ENCODE measurements at places on chromosomes 3 and 15.
A peak's percentile ranks its signal among the peaks of the same experiment; 100 is the strongest.

DNA sequence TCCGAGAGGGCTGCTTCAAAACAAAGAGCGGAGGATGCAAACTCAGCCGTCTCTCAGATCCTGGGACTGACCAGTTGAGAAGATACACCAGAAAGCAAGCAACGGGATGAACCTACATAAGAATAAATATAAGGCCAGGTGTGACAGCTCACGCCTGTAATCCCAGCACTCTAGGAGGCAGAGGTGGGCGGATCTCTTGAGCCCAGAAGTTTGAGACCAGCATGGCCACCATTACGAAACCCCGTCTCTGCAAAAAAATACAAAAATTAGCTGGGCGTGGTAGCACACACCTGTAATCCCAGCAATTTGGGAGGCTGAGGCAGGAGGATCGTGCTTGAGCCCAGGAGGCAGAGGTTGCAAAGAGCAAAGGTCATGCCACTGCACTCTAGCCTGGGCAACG is 31.7 kb downstream of the RBPMS2 start:
- no peak for DNase-seq

DNA sequence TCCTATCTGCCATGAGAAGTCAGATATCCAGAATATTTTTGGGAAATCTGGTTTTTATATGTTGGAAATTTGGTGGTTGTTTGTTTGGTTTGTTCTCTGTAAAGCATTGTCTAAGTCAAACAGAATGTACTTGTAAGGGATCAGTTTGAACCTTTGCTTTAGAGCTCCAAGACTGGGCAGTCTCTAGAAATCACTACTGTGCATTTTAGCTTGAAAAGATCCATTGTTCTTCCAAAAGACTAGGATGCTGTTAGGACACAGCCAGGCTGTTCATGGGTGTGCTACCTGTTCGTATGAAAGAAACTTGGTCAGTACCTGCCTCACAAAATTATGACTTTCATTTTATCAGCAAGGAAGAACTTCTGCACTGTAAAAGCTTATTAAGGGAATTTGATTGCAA is 182.6 kb downstream of the WDR72 start:
- DNase-seq, result no peak

DNA sequence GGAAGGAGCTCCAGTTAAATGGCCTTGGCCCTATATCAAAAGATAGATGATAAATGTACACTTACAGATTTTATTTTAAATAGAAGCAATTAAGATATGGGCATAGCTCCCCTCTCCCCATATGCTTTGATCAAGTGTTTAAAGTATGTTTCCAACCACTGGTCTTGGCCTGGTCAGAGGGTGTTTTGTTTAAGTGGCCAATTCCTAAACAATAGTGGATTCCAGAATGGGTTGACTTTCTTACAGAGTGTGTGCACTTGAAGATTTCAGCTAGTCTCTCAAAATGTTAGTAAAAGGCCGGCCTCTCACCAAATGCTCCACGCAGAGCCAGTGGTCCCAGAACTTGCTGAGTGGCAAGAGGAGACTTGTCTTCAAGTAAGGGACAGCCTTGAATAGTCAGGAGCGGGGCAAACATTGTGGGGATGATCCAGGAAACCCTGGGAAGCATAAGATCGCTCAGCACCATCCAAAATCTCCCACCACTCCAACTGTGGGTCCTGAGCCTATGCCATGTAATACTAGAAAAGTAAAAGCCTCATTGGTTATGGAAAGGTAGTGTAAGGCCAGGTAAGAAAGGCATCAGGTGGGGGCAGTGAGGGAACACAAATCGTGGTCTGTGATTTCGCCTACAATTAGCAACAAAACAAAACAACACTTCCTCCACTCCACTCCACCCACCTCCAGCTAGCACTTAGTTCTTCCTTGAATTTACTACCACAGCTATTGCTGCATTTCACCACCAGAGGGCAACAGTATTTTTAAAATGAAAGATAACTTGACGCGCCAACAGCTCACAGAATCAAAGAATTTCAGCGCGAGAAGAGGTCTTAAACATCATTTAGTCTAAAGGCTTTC is 4.8 kb downstream of the RARRES1 start:
- peak; percentile 52 for DNase-seq

GRCh38 chr3:49492969-49493368 is 22.9 kb downstream of the DAG1 start:
- DNase-seq, result no peak

DNA sequence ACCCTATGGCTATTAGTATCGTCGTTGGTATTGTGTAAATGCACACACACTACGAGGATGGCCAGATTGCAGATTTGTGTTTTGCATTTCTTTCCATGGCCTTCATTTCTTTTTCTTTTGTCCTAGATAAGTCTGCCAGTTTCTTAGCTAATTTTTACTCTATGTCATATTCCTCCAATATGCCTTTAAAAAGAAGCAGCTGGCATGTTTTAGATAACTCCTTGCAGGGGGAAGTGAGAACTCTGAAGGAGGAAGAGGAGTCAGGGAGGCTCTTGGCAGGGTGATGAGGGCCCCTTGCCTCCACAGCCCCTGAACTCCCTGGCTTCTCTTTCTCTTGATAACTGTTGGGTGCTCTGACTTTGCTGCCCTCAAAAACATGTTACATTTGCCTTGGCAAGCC is 244.0 kb downstream of the GABRG3 start:
- DNase-seq, result no peak

GRCh38 chr3:89908711-89909213 is 801.3 kb downstream of the EPHA3 start:
- DNase-seq, result no peak

GRCh38 chr3:168051531-168052471 is 43.9 kb downstream of the GOLIM4 start:
- no peak for DNase-seq

- DNase-seq, result no peak
Observed at GRCh38 chr3:14490255-14490654, 49.9 kb downstream of the GRIP2 start.

GRCh38 chr15:27250223-27250622 is 279.2 kb downstream of the GABRG3 start:
- no peak for DNase-seq

DNA sequence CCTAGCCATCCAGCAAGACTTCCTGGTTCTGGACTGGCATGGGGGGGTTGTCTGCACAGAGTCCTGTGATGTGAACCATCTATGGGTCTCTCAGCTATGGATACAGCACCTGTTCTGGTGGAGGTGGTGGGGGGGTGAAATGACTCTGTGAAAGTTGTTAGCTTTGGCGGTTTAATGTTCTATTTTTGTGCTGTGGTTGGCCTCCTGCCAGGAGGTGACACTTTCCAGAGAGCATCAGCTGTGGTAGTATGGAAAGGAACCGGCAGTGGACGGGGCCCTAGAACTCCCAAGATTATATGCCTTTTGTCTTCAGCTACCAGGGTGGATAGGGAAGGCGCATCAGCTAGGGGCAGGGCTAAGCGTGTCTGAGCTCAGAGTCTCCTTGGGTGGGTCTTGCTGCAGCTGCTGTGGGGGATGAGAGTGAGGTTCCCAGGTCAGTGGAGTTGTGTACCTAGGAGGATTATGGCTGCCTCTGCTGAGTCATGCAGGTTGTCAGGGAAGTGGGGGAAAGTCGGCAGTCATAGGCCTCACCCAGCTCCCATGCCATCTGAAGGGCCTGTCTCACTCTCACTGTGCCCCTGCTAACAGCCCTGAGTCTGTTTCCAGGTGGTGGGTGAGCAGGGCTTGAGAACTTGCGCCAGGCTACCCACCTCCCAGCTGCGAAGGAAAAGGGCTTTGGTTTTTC is 7.1 kb upstream of the LARS2 start:
- DNase-seq, result no peak

DNA sequence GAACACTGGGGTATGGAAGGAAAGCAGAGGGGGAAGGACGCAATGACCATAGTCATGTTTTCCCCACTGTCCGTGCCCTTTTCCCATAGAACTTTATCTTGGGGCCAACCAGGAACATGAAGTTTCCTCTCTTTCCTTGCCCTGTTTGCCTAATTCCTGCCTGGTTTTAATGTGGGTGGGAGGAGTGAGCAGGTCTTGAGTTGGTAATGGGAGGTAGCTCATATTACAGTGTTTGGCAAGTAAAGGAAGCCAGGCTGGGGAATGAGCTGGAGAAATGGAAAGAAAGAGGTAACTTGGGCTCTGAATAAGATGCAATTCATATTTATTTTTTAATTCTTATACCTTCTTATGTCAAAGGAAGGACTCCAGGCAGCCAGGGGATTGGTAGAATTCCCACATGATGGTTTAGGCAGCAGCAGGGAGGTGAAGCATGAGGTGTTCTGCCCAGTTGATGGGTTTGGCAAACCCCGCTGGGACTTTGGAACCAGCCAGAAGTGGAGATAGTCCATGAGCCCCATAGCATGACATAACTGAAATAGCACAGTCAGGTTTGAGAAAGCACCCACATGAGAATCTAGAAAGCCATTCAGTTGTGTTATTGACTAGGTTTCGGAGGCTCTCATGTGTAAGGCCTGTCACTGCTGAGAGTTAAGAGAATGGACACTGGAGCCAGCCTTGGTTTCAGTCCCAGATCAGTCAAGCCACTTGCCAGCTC is 60.0 kb downstream of the CCK start:
- DNase-seq, result no peak

GRCh38 chr3:170908235-170909116 is at the start of gene EIF5A2:
Gene EIF5A2, minus strand, starts transcription at chr3:170908637. Its CDS starts 831 bp downstream, at chr3:170907806.
- DNase-seq, result peak; percentile 84

DNA sequence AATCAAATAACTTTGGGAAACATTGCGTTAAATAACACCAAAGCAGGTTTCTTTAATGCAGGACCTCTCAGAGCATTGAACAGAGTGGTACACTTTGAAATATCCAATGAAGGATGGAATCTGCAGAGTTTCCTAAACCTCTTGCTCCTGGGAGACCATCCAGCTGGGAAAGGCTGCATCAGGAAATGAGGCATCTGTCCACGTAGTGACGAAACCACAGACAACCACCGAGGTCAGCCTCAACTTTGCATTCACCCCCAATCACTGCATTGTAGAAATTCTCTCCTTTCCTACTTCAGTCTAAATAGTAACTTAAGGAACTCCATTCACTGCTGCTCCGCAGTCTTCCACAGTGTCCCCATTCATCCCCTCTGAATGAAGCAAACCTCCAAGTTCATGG is 41.5 kb upstream of the CDV3 start:
- DNase-seq, result no peak

GRCh38 chr3:72804361-72804760 is 43.9 kb downstream of the SHQ1 start:
- no peak for DNase-seq

DNA sequence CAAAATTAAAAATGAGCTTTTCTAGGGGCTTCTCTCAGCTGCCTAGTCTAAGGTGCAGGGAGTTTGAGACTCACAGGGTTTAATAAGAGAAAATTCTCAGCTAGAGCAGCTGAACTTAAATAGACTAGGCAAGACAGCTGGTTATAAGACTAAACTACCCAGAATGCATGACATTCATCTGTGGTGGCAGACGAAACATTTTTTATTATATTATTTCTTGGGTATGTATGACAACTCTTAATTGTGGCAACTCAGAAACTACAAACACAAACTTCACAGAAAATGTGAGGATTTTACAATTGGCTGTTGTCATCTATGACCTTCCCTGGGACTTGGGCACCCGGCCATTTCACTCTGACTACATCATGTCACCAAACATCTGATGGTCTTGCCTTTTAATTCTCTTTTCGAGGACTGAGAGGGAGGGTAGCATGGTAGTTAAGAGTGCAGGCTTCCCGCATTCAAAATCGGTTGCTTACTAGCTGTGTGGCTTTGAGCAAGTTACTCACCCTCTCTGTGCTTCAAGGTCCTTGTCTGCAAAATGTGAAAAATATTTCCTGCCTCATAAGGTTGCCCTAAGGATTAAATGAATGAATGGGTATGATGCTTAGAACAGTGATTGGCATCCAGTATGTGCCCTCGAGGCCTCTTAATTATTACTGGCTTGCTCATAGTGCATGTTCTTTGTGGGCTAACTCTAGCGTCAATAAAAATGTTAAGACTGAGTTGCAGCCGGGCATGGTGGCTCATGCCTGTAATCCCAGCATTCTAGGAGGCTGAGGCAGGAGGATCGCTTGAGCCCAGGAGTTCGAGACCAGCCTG is 984 bp downstream of the CCR5 start:
- DNase-seq, result no peak

- no peak for DNase-seq
Observed at GRCh38 chr15:30941520-30941919, 37.8 kb downstream of the FAN1 start.

DNA sequence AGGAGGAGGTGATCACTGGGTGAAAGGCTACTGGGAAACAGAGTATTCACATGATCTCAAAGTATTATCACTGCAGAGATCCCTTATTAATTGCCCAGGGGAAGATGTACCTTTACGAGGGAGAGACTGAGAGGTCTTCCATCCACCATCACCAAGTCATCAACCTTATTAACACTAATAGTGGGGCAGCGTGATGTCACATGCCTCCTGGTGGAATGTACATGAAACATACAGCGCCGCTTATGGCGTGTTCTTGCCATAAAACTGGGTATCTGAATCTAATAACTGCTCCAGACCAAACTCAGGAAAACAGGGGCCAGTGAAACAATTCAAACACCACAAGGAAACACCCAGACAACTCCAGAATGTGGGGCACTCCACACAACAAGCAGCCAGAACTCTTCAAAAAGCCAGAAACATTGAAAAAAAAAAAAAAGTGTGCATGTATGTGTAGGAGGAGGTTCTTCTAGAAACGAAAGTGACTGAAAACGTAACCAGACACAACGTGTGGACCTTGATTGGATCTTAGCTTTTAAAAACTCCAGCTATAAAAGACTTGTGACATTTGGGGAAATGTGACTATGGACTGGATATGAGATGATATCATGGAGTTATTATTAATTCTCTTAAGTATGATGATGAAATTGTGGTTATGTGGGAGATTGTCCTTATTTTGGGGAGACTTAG is 4.6 kb downstream of the STIMATE start:
- DNase-seq, result no peak

DNA sequence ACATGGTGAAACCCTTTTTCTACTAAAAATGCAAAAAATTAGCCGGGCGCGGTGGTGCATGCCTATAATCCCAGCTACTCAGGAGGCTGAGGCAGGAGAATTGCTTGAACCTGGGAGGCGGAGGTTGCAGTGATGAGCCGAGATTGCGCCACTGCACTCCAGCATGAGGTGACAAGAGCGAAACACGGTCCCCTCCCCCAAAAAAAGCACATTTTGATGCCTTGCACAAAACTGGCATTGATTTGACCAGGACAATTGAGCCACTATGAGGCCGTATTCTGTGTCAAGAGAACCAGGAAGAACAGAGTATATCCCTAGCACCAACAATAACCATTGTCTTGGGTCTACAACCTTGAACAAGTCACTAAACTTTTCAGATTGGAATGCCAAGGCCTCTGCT is 50.6 kb downstream of the SH3BP5 start:
- no peak for DNase-seq

- no peak for DNase-seq
Observed at GRCh38 chr3:109070211-109070610, 47.7 kb downstream of the MORC1 start.

- DNase-seq, result no peak
Observed at GRCh38 chr3:16148783-16149182, 25.7 kb upstream of the GALNT15 start.

- peak; percentile 62 for DNase-seq
Observed at GRCh38 chr3:52056521-52056967, at the start of gene DUSP7. Gene DUSP7, minus strand, starts transcription at chr3:52056571. Its CDS starts 205 bp downstream, at chr3:52056366.
